ENCODE measurements at places on chromosomes 5 and 9.

DNA sequence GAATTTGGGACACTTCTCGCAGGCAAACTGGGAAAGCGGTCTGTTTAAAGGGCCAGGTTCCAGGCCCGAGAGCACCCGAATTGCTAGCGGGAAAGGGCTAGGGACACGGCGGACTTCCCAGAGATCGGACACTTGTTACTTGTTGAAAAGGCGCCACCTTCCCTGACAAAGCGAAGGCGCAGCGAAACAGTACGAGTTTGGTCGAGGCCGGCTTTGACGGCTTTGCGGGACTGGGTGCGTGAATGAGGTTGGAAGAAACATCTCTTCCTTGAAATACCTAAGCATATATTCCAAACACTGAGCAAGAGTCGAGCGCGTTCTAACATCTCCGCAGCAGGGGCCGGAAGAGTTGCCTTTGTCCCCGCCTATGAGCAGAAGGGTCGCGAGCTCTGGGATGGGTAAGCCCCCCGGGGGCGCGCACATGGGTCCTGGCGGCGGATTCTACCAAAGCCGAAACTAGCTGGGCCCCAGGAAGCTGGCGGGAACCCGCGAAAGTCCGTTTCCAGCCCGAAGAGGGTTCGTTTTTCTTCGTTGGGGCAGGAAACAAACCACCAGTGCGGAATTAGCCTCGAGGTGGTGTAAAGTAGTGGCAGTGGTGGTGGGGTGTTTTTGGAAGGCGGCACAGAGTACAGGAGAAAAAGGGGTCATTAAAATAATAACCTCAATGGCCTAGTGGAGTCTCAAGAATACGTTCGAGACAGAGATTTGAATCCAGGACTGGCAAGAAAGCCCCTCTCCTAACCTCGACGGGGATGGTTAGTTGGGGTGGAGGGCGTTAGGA lies 1.5 kb downstream of the GDNF start:
- peak; percentile 66 for DNase-seq

DNA sequence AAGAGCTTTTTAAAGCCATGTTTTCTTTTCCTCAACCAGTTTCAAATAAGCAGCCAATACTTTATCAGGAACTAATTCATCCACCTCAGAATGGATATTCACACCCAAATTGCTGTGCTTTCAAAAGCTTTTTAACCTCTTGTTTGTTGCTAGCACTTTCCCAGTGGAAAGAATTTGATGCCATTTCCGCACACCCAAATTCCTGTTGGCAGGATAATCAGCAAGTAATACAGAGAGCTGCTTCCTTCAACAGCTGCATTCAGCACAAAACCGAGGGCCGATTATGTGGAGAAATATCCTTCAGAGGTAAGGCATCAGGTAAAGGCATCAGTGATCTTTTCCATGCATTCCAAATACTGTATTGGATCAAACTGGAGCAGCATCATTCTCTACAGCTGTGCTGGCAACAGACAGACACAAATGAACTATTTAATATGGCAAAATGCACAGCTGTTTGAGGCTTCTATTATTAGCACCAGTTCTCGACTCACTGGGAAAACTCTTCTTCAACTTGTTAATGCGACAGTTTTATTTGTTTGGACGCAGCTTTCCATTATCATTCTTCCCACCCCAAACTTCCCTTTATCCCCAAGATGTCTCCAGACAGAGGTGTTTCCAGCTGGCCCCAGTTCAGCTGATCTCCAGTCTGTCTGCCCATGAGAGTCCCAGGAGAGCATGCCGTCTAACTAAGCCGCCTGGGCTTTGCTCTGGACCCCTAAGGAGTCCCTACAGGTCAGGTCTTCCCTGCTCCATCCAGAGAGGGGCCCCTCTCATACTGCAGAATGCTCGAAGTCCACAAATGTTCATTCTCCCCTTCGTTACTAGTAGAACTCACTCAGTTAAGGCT lies 22.2 kb upstream of the MGAT1 start:
- no peak for DNase-seq

GRCh38 chr5:142770650-142771609 lies 753 bp downstream of the ARHGAP26 start:
- DNase-seq: peak; percentile 75

- peak; percentile 62 for DNase-seq
Measured at GRCh38 chr5:135028791-135029476, 5.1 kb downstream of the PITX1 start.

DNA sequence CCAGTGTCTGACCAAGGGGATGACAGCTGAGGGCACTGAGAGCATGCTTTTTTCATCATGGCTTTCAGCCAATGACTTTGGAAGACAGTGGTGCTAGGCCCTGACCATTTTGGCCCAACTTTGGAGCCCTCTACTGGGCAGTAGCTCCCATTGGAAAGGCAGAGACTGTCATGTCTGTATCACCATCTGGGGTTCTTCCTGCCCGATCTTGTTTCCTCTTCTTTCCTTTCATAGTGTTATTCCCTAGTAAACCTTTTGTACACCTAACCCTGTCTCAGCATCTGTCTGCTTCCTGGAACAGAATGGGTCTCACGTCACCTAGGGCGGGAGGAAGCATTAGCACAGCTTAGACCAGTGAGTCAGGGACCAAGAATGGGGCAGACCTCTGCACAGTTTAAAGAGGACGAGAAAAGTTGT lies 97.4 kb upstream of the MAST4 start:
- DNase-seq: no peak

- DNase-seq: no peak
Measured at GRCh38 chr5:159449925-159450324, 119.6 kb upstream of the IL12B start.

GRCh38 chr9:121439711-121440664 lies 59.7 kb downstream of the GGTA1 start:
- no peak for DNase-seq

GRCh38 chr5:82312373-82312856 lies 34.3 kb upstream of the RPS23 start:
- peak; percentile 73 for DNase-seq

- DNase-seq: no peak
Measured at GRCh38 chr9:61665829-61666228, 476.0 kb downstream of the SPATA31A7 start.
